ENCODE measurements at places on chromosomes 1 and 21. TPM values are rescaled to one million over a fixed set of nuclear protein-coding genes. Genes with fewer than 3 reads are reported as not detected.

DNA sequence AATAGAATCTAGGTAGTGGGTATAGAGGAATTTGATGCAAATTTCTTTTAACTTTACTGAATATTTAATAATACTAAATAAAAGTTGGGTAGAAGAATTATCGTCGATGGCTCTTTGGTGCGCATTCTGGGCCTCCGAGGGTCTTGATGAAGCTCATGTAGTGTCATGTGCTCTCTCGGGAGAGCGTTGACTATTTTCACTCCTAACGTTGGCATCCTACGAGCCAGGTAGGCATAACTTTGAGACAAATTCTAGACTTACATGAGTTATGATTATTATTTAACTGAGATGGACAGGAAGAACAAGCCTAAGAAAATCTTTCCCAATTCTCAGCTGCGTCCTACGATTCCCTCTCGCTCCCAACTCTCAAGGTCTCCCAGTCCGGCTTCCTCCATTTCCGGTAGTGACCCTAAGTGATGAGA, 550 bp upstream of the PCAT6 start:
- ATAC-seq, result no peak

DNA sequence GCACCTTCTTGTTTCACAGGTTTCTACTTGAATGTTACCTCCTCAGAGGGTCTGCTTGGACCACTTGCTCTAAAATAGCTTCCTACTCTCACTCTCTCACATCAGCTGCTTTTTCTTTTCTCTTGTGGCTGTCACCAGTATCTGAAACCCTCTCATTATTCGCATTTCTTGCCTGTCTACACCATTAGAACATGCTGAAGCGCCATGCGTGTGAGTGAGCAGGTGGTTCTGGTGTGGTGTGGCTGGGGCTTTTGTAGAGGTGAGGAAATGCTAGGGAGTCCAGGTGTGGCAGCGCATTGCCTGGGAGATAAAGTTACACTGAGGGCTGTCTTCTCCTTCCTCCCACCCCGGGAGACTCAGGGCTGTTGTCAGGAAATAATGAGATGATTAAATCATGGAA, 4.1 kb downstream of the ZNF362 start:
- no peak for ATAC-seq

DNA sequence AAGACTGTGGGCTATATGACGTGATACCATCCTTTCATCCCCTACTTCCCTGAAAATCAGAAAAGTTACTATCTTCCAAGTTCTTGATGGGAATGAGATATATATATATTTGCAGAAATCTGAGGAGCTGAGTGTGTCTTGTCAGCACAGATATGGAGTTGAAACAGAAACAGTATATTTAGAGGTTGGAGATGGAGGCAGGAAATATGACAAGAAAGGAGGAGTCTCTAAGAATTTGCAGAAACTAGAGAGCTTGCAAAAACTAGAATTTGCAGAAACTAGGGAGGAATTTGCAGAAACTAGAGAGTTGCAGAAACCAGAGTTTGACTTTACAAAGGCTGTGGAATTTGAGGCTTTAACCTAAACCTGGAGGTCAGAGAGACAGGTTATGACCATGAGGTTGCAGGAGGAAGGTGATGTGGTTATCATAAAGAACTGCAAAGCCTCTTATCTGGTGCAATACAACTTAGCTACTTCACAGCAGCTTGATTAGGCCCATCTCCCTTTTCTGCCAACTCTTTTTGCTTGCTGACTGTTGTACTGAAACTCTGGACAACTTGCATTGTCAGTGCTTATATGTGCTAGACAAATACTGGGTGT, 22.3 kb downstream of the XCL2 start:
- ATAC-seq, result no peak

GRCh38 chr1:101438359-101438758, 201.5 kb downstream of the S1PR1 start:
- ATAC-seq, result no peak

DNA sequence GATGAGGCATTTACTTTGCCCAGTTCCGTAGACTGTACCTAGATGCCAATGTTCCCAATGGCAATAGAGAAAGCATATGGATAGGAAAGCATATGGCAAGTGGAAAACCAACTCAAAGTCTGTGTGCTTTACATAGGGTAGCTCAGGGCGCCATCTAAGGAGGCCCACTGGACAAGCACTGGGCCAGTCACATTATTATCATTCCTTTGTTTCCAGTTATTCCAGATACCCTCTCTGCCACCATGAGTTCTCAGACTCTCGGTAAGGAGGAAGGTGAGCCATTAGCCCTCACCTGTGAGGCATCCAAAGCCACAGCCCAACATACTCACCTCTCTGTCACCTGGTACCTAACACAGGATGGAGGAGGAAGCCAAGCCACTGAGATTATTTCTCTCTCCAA, 9.8 kb downstream of the CD101 start:
- ATAC-seq, result no peak

DNA sequence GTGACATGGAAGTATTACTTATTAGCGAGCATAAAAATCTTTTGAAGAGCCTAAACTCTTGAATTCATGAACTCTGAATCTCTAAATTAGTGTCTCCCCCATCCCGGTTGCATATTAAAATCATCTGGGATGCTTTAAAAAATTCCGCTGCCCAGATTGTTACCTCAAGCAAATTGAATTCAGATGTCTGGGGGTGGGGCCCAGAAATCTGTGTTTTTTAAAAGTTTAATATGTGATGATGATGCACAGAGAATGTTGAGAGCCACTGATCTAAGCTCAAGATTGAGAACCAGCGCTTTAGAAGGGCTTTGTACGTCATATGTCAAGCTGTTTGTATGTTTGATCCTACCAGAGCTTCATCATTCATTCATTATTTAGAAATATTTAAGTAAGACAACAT, 446.8 kb downstream of the NUF2 start:
- no peak for ATAC-seq

DNA sequence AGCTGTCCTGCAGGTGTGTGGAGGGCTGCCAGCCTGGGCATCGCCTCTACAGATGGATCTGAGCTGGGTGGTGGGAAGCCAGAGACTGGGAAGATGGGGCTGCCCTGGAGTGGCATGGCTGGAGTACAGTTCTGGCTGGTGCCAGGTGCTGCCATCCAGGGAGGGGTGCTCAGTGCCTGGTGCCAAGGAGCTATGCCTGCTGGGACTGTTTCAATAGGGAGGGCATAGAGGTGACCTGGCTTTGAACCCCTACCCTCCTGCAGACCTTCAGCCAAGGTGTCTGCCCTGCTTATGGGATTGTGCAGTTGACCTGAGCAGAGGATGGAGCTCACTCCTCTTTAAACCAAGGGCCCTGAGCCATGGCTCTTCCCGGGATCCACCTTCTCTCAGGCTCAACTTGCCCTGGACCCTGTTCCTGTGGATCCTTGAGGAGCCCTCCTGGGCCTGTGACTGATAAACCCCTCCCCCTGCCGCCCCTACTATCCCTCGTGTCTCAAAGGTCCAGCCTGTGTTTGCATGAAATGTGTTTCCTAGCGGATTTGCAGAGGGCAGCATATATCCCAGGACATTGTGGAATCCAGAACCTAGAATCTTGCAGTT, 48.7 kb downstream of the PTPRU start:
- ATAC-seq, result no peak

The ARL8A gene
- 64.8 TPM for total RNA-seq
